ENCODE measurements at places on chromosomes 7 and 10.

GRCh38 chr10:66365686-66366085, 560.1 kb upstream of the LRRTM3 start:
- DNase-seq = no peak

DNA sequence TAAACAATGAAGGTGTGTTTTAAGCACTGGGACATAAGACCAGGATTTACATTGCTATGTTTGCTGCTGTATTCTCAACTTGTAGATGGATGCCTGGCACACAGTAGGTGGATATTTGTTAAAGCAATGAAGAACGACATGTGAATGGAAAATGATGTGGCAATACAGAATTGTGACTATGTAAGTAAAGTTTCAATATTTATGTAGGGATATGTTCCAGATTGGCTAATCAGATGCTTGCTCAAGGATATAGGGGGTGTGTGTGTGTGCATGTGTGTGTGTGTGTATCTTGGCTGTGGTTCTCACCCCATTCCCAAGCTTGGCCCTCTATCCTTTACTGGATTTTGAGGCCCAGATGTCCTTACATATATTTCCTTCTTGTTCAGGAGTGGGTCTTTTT, 42.7 kb upstream of the LAMB1 start:
- no peak for DNase-seq

GRCh38 chr10:77158666-77159065, 478.9 kb downstream of the KCNMA1 start:
- DNase-seq = no peak

DNA sequence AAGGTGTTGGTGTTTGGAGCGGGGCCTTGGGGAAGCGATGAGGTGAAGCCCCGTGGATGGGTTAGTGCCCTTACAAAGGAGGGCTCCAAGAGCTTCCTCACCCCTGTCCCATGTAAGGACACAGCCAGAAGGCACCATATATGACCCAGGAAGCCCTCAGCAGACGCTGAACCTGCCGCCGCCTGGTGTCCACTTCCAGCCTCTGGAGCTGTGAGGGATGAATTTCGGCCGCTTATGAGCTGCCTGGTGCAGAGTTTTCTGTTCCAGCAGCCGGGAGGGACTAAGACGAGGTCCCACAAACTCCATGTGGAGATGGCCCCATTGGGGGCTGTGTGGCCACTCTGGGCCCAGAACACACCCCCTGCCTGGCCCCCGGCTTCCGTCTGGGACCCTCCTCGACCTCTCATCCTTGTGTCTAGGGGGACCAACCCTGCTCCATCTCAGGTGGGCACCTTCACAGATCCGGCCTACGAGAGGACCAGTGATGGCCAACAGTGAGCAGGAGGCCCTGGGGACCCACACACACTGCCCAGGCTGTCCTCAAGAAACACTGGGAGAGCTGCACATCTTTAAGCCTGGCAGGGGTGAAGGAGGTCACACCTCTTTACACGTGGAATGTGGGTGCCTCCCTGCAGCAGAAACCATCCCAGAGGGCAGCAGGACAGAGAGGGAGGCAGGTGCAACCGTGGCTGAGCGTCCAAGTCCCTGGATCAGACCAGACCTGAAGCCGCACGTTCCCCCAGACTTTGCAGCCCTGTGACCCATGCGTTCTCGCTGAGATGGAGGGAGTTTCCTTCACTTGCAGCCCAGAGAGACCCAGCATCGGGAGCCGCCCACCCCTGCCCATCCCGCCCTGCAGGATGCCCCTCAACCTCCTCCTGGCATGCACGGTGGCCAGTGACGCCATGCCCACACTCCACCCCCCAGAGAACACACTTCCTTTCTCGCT, 96.1 kb downstream of the PDGFA start:
- no peak for DNase-seq

DNA sequence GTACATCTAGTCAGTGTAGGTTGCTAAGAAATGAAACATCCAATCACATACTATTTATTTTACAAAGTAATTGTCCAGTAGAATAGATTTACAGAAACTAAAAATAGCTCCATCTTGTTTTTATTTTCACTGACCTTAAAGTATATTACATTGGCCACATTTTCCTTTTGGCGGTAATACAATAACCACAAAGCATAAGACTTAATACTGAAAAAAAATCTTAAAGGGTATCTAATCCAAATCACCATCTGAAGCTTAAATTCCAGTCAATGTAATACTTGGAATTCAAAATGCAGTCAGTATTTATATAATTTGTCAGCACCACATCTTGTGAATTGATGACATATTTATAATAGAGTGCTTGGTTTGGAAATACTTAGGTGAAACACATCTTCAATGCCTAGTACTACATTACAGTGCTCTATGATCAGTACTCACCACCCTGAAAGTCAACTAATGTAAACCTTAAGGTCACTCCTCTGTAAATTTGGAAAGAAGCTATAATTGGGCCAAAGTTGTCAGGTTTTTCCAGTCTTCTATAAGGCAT, 8.9 kb downstream of the ANKMY2 start:
- no peak for DNase-seq

GRCh38 chr10:126667568-126667967, 2.9 kb downstream of the C10orf90 start:
- no peak for DNase-seq

GRCh38 chr7:69934144-69934903, 336.0 kb downstream of the AUTS2 start:
- no peak for DNase-seq

DNA sequence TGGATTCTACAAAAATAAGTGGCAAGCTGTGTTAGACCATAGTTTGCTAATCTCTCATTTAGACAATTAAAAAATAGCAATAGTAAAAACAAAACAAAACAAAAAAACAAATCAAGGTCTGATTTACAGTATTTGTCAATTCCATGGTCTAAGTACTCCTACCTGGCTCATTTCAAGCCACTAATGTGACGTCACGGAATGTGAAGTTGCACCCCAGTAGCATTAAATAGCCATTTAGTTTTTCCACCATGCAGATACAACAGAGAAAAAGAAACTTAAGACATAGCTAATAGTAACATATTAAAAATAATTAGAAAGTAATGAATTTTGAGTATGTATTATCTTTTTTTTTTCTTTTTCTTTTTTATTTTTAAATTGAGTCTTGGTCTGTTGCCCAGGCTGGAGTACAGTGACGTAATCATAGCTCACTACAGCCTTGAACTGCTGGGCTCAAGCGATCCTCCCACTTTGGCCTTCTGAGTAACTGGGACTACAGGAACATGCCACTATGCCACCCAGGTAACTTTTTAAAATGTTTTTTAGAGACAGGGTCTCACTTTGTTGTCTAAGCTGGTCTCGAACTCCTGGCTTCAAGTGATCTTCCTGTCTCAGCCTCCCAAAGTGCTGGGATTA, 101.2 kb downstream of the MKX start:
- no peak for DNase-seq

DNA sequence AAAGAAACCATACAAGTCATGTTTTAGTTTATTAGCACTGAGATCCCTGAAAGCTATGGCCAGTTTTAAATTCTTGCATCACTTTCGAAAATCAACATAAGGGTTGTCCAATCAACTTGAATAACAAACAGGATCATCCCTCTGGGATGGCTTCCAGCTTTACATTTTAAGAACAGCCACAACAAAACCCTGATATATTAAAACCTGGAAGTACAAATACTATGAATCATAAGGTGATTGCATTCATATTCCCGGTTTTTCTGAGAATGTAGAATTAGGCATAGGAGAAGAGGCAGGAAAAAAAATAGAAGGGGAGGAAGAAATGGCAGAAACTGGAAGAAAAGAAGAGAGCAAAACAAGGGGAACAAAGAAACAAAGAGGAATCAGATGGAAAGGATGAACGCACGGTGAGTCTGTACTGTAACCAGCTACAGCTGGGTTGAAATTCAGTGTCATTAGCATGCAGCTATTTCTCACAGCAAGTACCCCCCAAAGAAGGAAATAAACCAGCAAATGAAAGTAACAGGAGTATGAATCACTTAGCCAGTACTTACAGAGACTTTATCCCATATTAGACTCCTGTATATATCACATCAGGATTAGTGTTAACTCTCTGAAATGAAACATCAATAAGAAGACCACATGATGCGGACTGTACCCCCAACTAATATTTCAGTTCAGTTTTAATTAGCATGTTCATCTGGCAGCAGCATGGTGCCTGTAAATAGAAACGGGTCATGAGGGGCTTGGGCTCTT, 301.3 kb downstream of the RNLS start:
- DNase-seq = no peak

- no peak for DNase-seq
Measured at GRCh38 chr10:24417053-24417452, 208.1 kb downstream of the KIAA1217 start.

GRCh38 chr10:93703841-93704240, 1.4 kb upstream of the FRA10AC1 start:
- DNase-seq = no peak

- DNase-seq = no peak
Measured at GRCh38 chr10:47192273-47192672, 107.7 kb upstream of the GDF10 start.

DNA sequence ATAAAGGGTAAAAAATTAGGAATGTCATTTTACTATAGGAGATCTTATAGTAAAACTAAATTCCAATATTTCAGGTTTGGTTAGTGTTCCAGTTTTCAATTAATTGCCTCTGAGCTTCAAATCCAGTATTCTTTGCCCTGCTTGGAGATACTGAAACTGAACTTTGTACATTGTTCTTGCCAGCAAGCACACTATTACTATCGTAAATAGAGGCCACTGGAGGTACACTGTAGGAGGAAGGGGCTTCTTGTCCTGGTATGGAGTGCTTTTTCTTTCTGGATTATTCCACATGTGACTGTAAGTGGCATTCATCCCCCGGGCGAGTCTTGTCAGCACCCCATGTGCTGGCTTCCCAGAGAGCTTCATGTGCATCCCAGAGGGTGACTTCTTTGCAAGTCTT, 234.7 kb upstream of the PTPRZ1 start:
- no peak for DNase-seq

All from pulmonary artery endothelial cell (primary cell).